Cardiac septum (tissue), 1 donor: ENCODE measurements at places on chromosomes 6 and 20. TPM values are rescaled to one million over a fixed set of nuclear protein-coding genes. Genes with fewer than 3 reads are reported as not detected.

ZBP1 gene
- total RNA-seq, result 0.43 TPM

- DNase-seq, result no peak
Observed at GRCh38 chr6:4774296-4774695, 1.9 kb upstream of the CDYL start.

MAP3K5 gene
- total RNA-seq, result 17.6 TPM

DNA sequence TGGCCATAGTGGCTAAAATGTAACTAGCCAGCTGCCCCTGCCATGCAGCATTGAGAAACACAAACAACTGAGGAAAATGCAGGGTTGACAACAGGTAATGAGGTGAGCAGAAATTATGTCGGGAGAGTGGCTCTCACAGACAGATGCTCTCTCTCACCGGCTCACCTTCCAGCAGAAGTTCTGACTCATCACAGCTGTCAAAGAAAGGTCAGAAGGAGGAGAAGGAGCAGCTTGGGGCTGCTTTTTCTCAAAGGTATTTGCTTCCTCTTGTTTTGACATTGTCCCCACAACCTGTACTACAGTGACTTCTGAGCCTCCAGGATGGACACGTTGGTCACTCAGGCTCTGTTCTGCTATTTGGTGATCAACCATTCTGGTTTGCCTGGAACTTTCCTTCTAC lies 190.5 kb upstream of the HEY2 start:
- no peak for DNase-seq

DNA sequence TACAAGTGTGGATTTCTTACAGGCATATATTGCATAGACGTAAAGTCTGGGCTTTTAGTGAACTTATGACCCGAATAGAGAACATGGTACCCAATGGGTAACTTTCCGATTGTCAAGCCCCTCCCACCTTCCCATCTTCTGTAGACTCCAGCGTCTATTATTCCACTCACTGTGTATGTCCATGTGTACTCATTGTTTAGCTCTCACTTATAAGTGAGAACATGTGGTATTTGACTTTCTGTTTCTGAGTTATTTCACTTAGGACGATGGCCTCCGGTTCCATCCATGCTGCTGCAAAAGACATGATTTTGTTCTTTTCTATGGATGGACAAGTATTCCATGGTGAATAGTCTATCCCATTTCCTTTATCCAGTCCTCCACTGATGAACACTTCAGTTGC lies 306.4 kb downstream of the CD83 start:
- DNase-seq, result no peak

DNA sequence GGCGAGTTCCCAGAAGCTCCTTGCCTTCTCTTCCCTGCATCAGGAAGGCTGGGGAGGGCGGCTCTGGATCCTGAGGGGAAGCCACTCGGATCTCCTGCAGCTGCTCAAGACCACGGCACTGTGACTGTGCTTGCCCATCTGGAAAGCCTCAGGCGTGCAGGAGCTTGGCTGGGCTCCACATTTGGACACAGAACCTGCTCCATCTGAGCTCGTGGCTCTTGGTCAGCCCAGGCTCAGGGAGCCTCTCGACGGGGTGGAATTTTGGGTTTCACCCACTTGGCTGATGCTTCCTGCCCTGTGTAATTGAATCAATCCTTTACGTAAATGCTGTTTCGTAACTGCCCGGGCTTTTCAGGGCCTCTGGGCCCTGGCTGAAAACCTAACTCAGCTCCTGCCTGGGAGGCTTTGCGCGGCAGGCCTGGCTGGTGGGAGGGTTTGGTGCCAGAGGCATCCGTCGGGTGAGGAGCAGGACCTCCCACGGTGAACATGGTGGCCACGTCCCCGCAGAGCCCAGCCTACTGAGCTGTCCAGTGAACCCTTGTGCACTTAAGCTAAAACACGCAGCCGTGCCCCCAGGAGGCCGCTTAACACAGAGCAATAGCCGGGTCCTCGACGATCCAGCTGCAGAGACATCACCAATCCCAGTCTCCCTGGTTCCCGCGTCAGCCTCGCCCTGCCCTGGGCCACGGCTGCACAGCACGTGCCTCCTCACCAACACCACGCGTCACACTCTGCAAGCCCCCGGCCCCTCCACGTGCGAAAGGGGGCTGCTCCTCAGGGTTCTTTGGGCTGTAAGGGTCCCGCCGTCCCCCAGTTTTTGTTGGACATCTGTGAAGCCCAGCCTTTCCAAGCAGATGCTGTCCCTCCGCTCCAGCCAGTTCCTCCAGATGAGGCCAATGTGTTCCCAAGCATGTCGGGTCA lies 241.0 kb downstream of the DLL1 start:
- peak; percentile 79 for DNase-seq

GRCh38 chr20:48931527-48932374 lies 10.2 kb downstream of the ARFGEF2 start:
- no peak for DNase-seq

GRCh38 chr6:31768363-31769257 lies 6.2 kb downstream of the SAPCD1 start:
- no peak for DNase-seq

- no peak for DNase-seq
Observed at GRCh38 chr6:12311106-12311505, 20.9 kb downstream of the EDN1 start.

- no peak for DNase-seq
Observed at GRCh38 chr6:14348389-14348788, 230.8 kb downstream of the CD83 start.

PRIM2 gene
- total RNA-seq, result 3.7 TPM

- no peak for DNase-seq
Observed at GRCh38 chr6:124294574-124295200, 491.0 kb downstream of the NKAIN2 start.

GRCh38 chr6:124961777-124962638 lies at the start of gene RNF217:
Gene RNF217, plus strand, starts transcription at chr6:124962437. Its CDS starts 108 bp downstream, at chr6:124962545.
- peak; percentile 88 for DNase-seq

GRCh38 chr20:38114353-38114791 lies 50.7 kb downstream of the TGM2 start:
- DNase-seq, result no peak

COL9A1 gene
- total RNA-seq, result 2.6 TPM

GRCh38 chr6:15420959-15421438 lies 175.1 kb downstream of the JARID2 start:
- no peak for DNase-seq

GRCh38 chr6:30885481-30885998 lies 1.2 kb downstream of the DDR1 start:
- no peak for DNase-seq

DNA sequence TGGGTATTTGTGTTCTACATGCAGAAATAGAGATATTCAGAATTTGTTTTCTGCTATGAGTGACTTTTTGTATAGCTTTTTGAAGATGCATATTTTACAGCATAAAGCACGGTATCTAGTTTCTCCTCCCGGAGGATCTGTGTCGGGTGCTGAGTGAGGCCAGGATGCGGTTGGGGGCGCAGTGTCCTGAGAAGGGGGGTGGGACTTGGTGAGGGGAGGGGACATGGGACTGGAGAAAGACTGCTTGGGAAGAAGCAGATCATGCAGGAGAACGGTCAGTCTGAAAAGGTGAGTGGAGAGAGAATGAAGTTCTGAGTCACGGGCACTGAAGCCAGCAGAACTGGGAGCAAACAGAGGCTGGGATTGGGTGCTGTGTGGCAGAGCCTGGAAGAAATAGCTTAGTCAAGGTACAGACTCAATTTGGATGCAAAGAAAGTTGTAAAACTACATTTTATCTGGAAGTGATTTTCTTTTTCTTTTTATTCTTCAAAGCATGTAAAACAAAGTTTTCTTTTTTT lies 44.0 kb downstream of the STX11 start:
- DNase-seq, result no peak

DNA sequence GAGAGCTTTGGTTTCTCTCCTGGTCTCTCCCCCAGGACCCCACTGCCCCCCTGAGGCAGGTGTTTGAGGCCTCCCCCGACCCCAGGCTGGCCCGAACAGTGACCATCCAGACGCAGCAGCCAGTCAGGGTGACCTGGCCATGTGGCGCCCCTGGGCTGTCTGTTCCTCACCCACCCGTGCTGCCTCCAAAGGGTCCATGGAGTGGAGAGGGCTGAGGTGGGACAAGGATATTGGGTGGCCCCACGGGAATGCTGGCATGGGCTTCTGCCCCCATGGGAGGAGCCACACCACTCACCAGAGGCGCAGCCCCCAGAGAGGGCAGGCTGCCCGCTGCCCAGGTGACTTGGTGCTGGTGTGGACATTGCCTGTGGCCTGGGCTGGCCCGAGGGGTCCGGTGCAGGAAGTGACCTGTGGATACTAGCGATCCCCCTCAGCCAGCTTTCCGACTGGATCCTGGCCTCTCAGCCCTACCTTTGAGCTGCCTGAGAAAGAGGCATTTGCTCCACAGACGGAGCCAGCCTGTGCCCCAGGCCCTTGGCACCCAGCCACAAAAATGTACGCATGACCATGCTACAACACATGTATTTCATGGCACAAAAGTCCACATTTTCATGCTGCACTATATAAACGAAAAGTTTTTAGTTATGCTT lies 50.8 kb downstream of the BCAS4 start:
- no peak for DNase-seq

DNA sequence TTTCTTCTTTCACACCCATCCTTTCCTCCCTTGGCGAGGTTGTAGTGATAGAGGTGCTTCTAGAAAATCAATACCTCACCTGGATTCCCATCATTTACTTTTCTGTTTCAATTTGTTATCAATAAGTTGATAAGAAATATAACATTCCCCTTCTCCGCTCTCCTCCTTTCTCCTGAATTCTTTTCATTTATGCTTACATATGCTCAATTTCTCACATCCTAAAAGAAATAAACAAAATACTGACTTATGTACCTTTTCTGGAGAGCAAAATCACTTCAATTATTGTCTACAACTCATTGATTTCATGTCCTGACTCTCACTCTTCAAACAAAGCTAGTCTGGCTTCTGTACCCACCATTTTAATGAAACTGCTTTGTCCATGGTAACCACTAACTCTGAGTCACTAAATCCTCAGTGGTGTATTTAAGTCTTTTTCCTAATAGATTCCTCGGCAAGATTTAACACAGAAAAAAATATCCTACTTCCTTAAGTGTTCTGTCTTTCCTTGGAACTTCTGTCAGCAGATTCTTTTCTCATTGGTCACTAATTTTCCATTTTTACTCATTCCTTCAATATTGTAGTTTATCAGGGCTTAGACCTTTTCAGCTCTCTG lies 289.6 kb downstream of the RFPL4B start:
- no peak for DNase-seq

DNA sequence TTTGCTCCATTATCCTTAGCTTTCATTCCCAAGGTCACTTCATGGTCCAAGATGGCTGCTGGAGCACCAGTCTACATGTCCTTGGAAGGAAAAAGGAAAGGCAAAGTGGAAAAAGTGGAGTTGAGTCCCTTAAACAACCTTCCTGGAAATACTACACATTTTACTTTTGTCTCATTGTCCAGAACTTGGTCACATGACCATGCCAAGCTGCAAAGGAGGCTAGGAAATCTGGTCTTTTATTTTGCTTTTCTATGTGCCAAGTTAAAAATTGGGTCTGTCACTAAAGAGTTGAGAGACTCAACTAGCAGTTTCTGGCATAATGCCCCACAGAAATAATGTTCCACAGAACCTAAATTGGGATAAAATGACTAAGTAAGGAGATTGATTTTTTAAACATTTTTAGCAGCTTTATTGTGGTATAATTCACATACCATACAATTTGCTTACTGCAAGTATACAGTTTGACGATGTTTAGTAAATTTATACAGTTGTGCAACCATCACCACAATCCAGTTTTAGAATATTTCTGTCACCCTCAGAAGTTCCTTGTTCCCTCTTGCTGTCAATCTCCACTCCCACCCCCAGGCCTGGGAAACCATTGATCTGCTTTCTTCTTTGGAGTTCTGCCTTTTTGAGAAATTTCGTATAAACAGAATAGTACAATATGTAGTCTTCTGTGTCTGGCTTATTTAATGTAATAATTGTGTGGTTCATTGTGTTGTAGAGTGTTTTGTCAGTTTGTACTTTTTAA lies 5.6 kb upstream of the CHD6 start:
- no peak for DNase-seq

EDN3 gene
- total RNA-seq, result not detected

DNA sequence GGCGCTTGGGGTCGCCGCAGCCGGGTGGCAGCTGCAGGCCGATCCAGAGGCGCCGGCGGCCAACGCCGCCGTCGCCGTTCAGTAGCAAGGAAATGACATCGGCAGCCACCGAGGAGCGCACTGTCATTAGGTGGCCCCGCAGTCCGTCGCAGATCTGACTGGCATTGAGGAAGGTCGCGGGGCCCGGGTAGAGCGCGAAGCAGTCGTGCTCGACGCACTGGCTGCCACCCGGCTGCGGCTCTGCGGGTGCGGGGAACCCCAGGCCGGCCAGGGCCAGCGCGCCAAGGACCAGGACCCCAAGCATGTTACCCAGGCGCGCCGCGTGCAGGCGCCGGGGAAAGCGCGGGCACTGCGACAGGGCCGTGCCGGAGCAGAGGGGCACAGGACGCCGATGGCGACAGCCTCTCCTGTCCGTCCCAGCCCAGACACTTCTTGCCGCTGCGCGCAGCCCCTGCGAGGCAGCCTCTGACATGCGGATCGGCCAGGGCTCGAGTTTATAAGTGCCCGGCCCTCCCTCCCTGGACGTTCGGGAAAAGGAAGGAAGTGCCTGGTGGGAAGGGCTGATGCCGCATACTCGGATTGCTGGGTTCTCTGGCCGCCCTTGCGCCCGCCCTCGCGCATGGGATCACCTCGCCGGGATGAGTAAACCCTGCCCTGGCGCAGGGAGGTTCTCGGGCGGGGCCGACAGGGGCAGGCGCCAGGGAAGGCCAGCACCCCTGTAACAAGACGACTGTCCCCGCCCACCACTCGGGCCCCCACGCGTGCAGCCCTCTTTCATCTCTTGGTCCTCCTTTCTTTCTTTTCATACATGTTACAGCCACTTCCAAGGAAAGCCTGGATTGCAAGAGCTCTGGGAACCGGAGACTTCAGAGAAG lies at the start of gene THBD:
TSS of gene THBD (minus strand) at position 472 of the 875 bp plus-strand sequence. CDS start at position 304, 168 bp downstream.
- DNase-seq, result peak; percentile 93

IP6K3 gene
- total RNA-seq, result 16.6 TPM

DNA sequence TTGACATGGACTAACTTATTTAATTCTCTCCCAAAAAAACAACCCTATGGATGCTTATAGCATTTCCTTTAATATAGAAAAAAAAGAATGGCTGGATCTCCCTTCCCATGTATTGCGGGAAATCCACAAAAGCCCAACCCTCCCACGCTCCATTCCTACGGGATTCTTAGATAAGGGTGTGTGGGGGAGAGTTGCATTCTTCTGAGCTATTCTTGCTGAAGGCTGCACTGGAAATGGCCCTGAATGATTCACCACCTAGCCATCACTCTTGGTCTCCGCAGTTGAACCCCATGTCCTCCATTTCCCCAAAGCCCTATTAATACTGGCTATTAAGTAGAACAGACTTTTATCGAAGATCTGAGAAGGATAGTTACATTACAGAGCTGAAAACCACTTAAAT lies 41.9 kb upstream of the ADGRF5 start:
- no peak for DNase-seq

EIF6 gene
- total RNA-seq, result 41.2 TPM

- DNase-seq, result no peak
Observed at GRCh38 chr6:69663215-69663614, 133.6 kb downstream of the LMBRD1 start.

ARMH2 gene
- total RNA-seq, result not detected

SAMD3 gene
- 0.22 TPM for total RNA-seq
